NCI-H2107 (cell line): ENCODE measurements at places on chromosomes 5 and 9.
A peak's percentile ranks its signal among the peaks of the same experiment; 100 is the strongest.

DNA sequence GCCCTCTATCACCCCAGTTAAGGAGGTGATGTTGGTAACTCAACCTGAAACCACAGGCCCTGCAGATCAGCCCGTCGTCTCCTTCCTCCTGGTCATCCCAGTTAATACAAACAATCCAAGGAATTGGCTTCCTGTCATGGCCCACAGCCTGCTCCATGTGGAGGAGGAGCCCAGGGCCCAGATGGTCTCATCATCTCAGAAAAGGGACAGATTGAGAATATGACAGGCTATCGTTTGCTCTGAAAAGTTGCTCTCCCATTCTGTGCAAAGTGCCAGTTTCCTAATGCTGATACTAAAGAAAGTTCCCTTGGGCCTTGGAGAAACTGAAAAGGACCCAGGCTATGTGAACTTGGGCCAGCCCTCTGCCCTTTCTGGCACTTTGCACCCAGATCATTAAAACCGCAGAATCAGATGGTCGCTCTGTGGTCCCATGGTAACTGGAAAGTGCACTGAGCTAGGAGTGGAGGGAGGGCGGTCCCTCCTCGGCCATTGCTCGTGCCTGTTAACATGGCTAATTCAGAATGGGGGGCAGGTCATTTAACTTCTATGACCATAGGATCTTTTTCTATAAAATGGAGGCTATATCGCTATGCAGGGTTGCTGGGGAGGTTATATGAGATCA is 675 bp upstream of the SPAAR start:
- DNase-seq, result no peak

DNA sequence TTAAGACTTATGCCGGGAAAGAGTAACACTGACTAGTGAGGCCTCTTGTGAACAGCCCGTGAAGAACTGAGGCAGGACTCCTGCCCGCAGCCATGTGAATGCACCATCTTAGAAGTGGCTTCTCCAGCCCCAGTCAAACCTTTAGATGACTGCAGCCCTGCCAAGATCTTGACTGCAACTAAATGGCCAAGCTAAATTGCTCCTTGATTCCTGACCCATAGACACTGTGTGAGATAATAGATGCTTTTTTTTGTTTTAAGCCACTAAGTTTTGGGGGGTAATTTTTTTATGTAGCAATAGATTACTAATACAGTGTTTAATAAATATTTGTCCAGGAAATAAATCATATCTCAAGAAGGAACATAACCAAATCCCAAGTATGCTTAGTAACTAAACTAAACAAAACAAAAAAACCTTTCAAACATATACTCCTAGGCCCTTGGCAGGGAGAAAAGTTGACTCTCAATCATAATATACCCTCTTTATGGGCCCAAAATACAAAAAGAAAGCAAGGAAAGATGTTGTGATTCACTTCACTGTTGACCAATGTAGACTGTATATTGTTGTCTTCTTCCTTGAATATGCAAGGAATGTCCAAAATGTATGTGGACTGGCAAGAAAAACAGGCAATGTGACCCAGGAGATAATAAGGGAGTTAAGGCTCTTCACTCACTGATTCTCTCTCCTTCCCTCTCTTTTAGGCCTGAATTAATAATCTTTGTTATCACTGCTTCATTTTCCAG is 79.7 kb upstream of the ZNF366 start:
- DNase-seq, result no peak

DNA sequence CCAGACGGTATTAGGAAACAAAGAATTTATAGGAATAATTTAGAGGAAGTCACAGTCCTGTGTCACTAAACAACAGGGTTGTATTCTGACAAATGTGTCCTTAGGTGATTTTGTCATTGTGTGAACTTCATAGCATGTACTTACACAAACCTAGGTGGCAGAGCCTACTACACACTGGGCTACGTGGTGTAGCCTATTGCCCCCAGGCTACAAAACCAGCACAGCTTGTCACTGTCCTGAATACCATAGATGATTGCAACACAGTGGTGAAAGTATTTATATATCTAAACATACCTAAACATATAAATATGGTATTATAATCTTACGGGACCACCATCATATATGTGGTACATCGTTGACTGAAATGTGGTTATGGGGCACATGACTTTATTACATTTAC is 69.3 kb downstream of the COL23A1 start:
- DNase-seq, result no peak

DNA sequence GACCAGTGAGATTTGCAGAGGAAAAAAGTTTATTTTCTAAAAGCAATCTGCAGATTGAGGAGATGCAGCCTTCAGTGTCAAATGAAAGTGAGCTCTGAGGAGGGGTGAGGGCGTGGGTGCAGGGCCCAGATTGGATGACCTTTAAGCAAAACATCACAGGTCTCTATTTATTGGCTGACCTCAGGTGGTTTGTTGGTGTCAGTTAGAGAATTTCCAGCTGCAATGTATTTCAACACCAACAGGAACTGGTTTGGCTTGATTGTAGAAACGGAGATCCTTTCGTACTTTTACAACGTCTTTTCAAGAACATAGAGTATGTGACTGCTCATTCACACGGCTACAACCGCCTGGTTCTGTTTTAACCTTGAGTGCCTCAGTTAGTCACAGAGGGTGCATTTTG is 1069.1 kb downstream of the EFNA5 start:
- DNase-seq, result no peak

DNA sequence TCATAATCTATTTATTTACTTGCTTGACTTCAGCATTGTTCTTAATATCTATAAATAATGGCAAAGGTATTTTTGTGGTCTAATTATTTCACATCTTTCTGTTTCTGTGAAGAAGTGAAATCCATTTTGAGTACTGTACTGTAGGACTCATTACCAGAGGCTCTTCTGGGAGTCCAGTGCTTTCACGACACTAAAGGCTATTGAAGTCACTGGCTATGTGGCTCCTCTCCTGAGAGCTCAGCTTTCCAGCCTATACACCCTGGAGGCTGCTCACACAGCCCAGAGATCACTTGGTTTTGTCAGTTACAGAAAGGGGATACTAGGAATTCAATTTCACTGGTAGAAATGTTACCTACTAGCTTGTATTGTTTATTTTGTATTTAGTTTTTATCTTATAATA is 547.3 kb downstream of the TAF11L14 start:
- no peak for DNase-seq

DNA sequence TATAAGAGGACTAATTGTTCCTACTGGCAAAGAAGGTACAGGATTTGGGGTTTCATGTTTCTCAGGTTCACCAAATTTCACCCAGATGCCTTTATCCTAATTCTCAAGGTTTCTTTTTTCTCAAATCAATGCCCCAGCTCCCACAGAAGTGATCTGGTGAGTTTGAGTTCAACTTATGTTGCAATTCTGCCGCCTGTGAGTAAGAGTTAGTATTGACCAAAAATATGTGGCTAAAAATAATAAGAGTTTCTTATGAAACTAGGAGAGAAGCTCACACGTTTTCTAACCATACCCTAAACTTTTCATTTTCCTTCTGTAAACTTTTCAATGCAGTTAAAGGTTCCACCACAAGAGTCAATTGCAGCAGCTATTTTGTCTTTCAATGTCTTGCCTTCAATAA is 15.1 kb downstream of the SLCO6A1 start:
- no peak for DNase-seq

GRCh38 chr9:80792726-80793125 is 896.6 kb downstream of the TLE1 start:
- DNase-seq, result no peak

DNA sequence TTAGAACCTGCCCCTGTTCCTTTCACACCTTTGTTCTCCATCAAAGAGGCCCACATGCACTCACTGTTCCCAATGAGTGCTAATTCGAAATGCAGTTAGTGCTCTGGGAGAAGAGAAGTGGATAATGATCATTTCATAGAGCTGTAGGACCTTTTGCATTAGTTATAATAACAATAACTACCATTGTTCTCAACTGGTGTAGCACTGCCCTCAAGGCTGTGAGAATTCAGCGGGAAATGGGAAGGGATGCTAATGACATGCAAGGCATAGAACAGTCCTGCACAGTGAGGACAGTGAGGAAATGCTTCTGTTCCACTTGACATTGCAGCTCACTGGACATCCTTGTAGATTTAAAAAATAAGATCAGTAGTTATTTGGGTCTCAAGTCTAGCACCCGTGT is 187.4 kb downstream of the FBXL7 start:
- DNase-seq, result no peak

DNA sequence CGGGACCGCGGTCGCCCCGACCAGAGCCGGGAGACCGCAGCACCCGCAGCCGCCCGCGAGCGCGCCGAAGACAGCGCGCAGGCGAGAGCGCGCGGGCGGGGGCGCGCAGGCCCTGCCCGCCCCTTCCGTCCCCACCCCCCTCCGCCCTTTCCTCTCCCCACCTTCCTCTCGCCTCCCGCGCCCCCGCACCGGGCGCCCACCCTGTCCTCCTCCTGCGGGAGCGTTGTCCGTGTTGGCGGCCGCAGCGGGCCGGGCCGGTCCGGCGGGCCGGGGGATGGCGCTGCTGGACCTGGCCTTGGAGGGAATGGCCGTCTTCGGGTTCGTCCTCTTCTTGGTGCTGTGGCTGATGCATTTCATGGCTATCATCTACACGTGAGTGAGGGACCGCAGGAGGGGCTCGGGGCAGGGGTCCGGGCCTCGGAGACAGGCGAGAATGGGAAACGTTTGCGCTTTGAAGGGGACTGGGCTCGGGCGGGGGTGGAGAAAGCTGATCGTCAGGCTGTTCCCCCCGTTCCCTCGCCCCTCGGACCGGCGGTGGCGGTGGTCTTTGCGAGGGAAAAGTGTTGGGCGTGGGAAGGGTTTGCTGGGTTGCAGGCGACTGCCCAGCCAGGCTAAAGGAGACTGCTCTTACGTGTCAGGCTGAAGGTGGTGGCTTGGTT is 457 bp downstream of the UGCG start:
- DNase-seq, result no peak

- DNase-seq, result no peak
Observed at GRCh38 chr9:20290257-20290656, 332.0 kb downstream of the MLLT3 start.

DNA sequence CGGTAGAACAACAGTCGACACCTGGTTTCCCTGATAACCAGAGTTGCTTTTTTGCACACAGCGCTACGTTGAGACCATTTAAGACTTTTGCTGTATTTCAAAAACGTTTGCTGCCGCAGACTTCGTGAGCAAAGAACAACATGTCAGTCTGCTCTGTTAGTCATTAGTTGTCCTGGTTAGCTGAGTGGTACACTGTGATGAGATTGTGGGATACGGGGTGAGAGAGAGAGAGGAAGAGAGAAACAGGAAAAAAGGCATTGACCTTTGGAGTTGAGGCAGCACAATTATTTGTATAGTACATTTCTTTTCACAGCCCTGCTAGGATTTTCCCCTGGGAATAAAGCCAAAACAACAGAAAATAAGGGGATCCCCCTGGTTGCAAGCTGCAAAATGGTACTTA is 306.1 kb upstream of the WWC1 start:
- no peak for DNase-seq

DNA sequence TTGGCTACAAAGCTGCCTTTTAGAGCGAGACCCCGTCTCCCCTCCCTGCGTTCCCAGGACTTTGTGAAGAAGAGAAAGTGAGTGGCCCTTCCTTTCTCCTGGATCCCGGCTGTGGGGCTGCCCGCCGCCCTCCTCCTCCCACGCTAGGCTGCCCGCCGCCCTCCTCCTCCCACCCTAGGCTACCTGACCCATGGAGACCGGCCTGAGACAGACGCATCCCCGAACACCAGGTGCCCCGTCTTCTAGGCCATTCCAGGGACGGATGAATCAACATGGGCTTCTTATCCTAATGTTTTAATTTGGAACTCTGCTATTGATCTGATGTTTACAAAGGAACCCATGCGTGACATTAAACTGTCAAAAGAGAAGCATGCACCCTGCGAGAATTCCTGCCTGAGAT is 117.3 kb upstream of the LPCAT1 start:
- no peak for DNase-seq

DNA sequence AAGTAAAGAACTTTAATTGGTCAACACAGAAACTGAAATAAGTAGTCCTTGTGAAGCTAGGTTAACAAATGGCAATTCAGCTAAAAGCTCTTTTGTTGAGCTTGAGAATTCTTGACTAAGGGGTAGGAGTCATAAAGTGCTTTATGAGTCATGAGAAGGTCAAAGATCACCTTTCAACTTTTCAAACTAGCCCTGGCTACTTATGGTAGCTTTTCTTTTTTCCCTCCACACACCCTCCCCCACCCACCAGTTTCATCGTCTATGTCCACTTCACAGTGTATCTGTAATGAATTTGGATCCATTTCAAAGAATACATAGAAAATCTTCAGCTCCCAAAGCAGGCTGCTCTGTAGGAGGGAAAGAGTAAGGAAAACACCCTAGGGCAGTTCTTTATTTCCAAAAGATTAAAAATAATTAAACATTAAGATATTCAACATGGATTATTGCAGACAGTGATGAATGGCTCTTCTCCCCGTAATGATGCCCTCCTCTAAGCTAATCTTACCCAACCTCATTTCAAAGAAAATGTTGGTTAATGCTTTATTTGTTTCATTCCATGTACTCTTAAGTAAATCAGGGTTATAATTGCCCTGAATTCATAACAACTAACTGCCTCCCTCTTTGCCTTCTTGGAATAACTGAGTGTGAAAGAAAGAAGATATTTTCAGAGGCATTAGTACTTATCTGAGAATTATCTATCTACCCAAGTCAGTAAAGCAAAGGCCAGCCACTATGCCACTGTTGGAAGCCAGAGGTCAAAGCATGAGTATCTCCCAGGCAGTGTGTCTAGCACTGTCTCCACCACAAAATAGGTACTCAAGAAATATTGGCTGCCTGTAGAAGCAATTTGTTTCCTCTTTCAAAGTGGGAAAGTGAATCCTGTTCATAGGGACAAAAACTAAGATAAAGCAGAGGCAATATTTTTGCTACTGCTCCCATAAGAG is 290.6 kb downstream of the PIK3R1 start:
- no peak for DNase-seq

- no peak for DNase-seq
Observed at GRCh38 chr9:37031081-37031480, 3.0 kb downstream of the PAX5 start.

DNA sequence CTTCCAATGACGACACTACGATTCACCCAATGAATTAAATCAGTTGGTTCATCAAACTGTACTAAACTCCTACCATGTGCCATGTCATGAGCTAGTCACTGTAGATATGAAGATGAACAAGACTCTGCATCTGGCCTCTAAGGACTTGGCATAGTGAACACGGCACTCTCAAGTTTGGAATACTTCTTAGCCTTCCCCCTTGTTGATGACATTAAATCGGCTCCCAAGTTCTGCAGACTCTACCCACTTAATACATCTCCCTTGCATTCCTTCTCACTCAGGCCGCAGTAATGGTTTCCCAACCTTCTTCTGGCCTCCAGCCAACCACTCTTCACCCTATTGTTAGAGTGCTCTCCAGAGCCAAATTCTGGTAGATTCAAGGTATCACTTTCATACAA is 184.7 kb downstream of the MAPKAP1 start:
- DNase-seq, result no peak

DNA sequence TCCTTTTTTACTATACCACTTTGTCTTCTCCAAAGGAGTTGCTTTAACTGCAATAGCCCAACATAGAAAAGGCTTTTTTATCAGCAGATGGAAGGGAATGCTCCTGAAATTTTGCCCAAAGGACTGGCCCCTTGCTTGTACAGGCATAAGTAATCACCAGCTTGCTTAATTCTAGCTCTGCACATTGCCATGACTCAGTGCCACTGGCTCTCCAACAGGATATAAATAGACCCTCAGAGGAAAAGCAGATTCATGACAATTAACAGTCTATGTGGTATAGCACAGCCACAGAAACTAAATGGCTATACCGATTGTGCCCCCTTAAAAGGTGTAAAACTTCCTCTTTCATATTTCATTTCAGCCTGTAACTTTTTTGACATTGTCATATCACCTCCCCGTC is 227.0 kb downstream of the ZNF608 start:
- DNase-seq, result no peak

GRCh38 chr9:137745541-137745991 is 126.8 kb downstream of the EHMT1 start:
- peak; percentile 79 for DNase-seq
